ENCODE measurements at places on chromosomes 16 and 17. TPM values are rescaled to one million over a fixed set of nuclear protein-coding genes. Genes with fewer than 3 reads are reported as not detected.

EFCAB5 gene
- polyA plus RNA-seq: 1.7 TPM

ASPA gene
- polyA plus RNA-seq: not detected

KRT37 gene
- not detected for polyA plus RNA-seq

CTRB2 gene
- polyA plus RNA-seq: not detected

ENPP7 gene
- 0.08 TPM for polyA plus RNA-seq

RAMP2 gene
- 0.51 TPM for polyA plus RNA-seq

DNA sequence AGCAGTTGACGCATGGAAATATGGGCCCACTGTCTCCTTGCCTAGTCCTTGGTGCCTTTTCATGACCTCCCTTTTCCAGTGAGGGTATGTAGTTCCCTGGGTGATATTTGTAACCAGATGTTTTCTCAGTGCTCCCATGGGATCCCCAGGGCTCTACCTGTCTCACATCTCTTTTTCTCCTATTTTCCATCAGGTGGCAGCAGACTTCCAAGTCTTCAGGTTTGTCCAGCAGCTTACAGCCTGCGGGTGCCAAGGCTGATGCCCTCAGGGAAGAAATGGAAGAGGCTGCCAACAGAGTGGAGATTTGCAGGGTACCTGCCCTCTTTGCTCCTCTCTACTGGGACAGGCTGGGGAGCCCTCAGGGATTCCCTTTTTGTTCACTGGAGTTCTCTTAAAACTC, 89.1 kb downstream of the ELAC2 start:
- DNase-seq: no peak

GRCh38 chr17:58432806-58433573, 15.7 kb upstream of the RNF43 start:
- DNase-seq: no peak

- DNase-seq: no peak
These were observed 10.8 kb upstream of the P2RX1 start for GRCh38 chr17:3926860-3927627.

- DNase-seq: no peak
These were observed 26.9 kb upstream of the SUPT4H1 start for GRCh38 chr17:58378733-58379510.

- DNase-seq: no peak
These were observed 38.2 kb downstream of the PLCG2 start for GRCh38 chr16:81817296-81817695.
